AML-193 (cell line): ENCODE measurements at places on chromosomes 7 and 10.

DNA sequence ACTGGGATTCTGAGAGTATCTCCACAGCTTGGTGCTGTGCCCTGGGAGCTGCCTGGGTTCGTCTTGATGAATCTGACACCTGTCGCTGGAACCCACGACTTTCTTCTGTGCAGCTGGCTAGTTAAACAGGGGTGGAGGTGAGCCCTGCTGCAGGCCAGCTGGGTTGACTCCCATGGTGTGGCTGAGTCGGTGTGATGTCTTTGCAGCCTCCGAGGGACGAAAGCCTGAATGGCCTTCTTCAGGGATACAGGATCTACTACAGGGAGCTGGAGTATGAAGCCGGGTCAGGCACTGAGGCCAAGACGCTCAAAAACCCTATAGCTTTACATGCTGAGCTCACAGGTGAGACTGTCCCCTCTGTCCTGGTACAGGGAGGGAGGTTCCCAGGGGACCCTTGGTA, 508.1 kb upstream of the FOXK1 start:
- no peak for DNase-seq

GRCh38 chr7:112892263-112892662, 102.1 kb upstream of the TMEM168 start:
- no peak for DNase-seq

DNA sequence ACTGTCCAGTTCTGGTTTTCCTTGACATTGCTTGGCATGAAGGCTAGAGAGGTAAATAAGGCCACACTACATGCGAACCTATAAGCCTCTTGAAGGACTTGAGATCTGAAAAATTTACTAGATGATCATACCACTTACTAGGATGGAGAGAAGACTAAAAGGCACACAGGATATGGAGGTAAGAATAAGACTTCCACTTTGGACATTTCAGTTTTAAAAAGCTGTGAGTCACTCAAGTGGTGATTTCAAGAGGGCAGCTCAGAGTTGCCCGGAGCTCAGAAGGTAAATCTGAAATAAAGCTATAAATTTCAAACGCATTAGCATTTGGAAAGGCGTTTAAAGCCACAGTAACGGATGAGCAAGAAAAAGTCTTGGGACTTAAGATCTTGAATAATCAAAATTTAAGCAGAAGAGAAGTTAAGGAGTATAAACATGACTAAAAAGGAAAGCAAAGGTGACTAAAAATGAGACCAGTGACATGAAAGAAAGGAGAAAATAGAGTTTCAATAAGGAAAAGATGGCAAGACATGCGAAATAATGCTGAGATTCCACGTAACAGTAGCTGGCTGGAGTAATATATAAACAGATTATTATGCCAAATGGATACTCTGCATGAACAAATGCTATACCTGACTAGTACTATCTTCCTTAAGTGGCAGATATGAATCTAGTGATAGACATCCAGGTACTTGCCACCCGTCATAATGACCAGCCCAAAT, 68.3 kb downstream of the SNX13 start:
- no peak for DNase-seq

DNA sequence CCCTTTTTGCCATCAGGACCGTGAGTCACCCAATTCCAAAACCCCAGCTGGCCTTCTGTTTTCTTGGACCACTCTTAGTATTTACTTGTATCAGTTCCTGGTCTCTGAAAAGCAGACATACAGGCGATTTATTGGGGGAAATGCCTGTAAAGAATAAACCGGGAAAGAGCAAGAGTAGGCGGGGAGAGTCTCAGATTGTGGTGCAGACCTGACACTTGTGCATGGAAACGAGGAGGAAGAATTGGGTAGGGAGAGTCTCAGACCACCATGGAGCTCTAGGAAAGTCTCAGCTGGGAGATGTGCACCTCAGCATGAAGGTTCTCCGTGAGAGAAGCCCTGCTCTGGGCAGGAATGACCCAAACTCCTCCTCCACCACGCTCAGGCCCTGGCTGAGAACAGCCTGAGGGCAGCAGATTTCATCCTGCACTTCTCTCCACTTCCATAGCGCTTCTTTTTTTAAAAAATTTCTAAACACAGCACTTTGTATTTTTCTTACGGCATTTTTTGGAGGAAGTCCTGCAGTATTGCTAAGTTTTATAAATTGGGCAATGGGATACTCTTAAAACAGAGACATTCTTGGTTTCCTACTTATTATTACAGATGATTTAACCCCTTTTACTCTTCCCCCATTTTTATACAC, 6.1 kb upstream of the TASOR2 start:
- DNase-seq: no peak

DNA sequence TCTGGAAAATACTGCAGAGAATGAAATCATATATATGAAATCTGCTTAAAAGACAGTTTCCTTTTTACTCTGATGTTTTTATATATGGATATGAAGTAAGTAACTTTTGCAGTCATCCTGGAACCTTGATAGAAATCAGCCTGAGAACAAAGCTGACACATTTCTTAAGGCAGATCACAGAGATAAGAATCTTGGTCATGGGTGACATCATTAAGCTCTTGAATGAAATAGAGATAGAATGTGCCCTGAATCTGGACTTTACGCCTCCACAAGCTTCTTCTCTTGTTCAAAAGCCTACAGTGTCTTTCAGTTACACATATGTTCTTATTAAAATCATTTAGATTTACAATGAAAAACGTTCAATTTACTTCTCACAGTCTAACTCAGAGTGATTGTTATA, 319.1 kb upstream of the CNTNAP2 start:
- no peak for DNase-seq

DNA sequence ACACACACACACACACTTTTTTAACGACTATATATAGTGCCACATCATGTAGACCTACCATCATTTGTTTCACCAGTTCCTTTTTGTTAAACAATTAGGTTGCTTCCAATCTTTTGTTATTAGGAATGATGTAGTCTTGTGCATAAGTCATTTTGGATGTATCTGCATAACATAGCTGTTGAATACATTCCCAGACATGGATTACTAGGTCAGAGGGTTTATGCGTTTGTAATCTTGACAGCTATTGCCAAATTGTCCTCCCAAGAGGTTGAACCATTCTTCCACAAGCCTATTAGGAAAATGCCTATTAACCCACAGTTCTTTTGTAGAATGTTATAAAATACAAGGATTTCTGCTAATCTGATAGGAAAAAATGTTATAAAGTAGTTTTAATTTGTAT, 87.3 kb downstream of the PALS2 start:
- DNase-seq: no peak

- no peak for DNase-seq
Observed at GRCh38 chr7:96045919-96046318, 273.6 kb downstream of the DYNC1I1 start.

GRCh38 chr7:100655908-100656674, at the start of gene ACTL6B:
ACTL6B (minus strand) TSS chr7:100656448; CDS start chr7:100656354, 94 bp downstream.
- DNase-seq: no peak

GRCh38 chr10:63677001-63677400, 155.8 kb downstream of the REEP3 start:
- no peak for DNase-seq

GRCh38 chr7:157658851-157659412, 322.1 kb downstream of the DNAJB6 start:
- DNase-seq: no peak

GRCh38 chr7:93812061-93812460, 78.5 kb downstream of the TFPI2 start:
- DNase-seq: no peak

- DNase-seq: no peak
Observed at GRCh38 chr7:148026713-148027112, 563.9 kb upstream of the C7orf33 start.

DNA sequence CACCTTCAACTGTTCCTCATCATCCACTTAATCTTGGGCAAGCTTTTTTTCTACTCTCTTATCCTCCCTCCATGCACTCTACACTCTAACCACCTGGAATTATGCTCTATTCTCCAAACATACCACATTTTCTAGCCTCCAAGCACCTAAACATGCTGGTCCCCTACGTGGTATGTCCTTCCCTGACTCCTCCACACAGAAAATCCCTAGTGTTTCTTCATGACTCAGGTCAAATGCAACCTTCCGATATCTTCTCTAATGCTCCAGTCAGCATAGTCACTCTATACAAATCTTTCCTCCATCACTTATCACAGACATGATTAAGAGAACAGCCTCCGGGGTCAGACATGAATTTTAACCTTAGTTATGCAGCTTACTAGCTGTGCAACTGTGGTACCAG, 68.8 kb downstream of the ARMH3 start:
- DNase-seq: no peak

DNA sequence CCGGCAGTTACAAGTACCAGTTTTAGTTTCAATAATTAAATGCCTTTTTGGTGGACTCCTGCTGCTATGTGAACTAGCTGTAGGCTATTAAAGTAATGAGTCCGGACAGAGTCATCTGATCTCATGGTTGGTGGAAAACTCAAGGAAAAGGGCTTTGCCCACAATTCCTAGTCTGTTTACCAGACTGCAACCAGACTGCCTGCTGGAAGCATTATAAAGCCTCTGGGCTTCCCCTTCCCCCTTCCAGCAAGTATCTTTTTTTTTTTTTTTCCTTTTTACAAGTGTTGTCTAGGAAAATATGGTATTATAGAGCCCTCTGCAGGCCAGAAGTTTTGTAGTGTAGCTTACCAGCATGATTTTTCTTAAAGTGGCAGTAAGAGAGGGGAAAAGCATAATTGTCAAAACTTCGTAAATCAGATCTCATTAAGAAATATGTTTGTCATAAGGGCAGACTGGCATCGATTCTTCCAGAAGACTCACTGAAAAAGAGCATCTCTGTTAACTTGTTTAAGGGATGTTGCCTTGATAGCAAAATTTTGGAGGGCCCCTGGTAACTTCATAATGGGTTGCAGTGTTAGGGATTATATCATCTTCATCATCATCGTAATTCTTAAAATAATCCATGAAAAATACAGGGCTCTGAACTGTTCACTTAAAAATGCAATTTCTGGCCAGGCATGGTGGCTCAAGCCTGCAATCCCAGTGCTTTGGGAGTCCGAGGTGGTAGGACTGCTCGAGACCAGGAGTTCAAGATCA, 181.3 kb downstream of the TAX1BP1 start:
- peak; percentile 55 for DNase-seq

GRCh38 chr10:132446661-132447445, 49.9 kb downstream of the PWWP2B start:
- DNase-seq: peak; percentile 58

DNA sequence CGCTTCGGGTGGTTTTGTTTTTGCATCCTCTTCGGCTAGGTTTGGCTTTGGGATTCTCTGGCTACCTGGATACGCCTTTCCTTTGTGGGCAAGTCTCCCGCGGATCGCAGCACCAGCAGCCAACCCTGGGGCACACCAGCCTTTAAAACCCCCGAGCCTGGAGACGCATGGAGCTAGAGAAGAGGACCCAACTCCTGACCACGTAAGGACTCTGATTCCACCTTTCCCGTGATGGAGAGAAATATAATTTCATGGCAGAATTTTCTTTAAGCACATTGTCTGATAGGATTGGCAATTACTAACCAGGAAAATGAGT, 535.4 kb upstream of the GALNT17 start:
- DNase-seq: no peak

DNA sequence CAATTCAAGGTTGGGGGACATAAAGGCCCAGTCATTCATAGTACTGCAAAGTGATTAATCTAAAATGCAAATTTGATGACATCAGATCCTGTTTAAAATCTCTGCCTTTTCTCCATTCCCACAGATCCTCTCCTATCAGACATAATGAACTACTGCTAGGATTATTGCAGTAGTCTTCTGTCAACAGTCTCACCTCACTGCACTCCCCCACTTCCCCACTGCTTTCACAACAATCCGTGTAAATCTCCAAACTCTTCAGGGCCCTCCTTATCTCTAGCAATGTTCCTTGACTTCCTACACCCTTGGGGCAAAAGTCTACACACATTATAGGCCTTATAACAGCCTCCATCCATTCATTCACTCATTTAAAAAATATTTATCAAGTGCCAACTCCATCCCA, 112.4 kb downstream of the KBTBD2 start:
- no peak for DNase-seq

DNA sequence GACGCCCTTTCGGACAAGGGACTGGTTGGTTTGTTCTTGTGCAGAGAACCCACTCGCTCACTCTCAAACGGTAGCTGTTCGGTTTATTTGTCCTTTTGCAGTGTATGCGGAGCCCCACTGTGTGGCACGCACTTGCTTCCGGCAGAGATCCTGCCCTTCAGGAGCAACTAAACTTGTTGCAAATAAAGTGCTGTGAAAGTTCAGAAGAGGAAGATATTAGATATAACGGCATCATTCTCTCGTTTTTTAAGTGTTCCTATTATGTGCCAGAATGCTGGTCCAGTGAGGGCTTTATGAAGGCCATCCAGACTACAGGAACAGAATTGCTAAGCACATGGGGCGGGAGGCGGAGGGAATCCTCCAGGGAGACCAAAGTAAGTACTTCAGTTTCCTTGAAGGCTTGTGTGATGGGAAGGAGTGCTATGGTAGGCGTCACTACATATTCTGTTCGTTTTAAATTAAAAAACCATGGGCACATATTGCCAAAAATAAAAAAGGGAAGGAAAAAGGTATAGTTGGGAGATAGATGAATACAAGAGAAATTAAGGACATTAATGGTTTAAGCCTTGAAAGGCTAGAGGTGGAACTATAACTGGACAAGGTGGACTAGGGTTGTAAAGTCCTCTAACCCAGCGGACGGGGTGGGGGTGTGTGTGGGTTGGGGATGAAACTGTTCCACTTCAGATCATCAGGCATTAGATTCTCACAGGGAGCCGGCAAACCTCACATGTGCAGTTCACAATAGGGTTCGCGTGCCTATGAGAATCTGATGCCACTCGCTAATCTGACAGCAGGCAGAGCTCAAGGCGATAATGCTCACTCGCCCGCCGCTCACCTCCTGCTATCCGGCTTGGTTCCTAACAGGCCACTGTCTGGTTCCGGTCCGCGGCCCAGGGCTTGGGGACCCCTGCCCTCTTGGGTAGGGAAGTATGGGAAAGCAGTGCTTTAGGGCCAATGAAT, 704 bp upstream of the ERLIN1 start:
- DNase-seq: no peak

- no peak for DNase-seq
Observed at GRCh38 chr7:111927353-111928019, 278.7 kb downstream of the DOCK4 start.

DNA sequence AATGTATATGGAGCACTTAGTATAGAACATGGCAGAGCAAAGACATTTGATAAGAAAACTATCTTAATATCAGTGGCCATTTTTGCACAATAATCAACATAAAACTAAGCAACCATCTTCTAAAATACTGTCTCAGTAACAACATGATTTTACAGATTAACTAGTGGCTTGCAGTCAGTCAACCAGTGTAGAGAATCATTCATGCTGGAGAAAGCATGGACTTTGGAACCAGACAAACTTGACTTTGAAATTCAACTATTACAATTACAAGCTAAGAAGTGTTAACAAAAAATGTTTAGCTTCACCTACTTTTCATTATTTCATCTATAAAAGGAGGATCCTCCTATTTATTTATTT, 27.7 kb downstream of the CUBN start:
- no peak for DNase-seq
